ENCODE measurements at places on chromosomes 4 and X. TPM values are rescaled to one million over a fixed set of nuclear protein-coding genes. Genes with fewer than 3 reads are reported as not detected.

Gene ADAMTS3
- total RNA-seq, result 0.12 TPM

Gene SLITRK4
- not detected for total RNA-seq

Gene KIF4A
- total RNA-seq, result 42.8 TPM

Gene NHS
- total RNA-seq, result 5.1 TPM

Gene RAB39B
- 0.17 TPM for total RNA-seq

Gene SHROOM3
- total RNA-seq, result 15.7 TPM

Gene LDB2
- 33.5 TPM for total RNA-seq

Gene NIPAL1
- 3.3 TPM for total RNA-seq

Gene GPC3
- not detected for total RNA-seq

Gene OPN1MW
- total RNA-seq, result not detected

Gene H2AZ1
- total RNA-seq, result 866 TPM

Gene FAM9C
- total RNA-seq, result not detected

Gene KLKB1
- total RNA-seq, result not detected

Gene KCTD8
- total RNA-seq, result not detected

Gene TMEM129
- total RNA-seq, result 25.0 TPM

Gene PASD1
- total RNA-seq, result 0.27 TPM

Gene PFKFB1
- total RNA-seq, result not detected

Gene SASH3
- total RNA-seq, result not detected

Gene MID1
- total RNA-seq, result 44.1 TPM

Gene SORBS2
- total RNA-seq, result 0.52 TPM

Gene HSFX2
- not detected for total RNA-seq
